ENCODE measurements at places on chromosomes 2 and 18.
A peak's percentile ranks its signal among the peaks of the same experiment; 100 is the strongest.

- DNase-seq, result no peak
Observed at GRCh38 chr2:218255446-218255845, 5.4 kb upstream of the GPBAR1 start.

DNA sequence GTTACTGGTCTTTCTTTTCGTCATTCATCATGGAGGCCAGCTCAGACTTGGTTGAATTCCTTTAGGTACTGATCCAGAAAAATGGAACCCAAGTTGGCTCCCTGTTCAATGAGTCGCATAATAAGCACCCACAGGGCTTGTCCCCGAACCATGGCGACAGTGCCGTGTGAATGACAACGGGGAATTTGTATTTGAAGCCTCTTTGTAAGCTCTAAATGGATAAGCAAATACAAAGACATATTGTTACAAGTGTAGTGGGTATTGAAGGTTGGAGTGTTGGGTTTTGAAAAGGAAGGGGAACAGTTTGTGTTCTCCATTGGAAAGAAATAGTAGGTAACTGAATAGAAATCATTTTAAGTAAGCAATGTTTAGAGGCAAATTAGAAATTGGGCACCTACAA is 288.9 kb downstream of the SLC4A3 start:
- DNase-seq, result no peak

DNA sequence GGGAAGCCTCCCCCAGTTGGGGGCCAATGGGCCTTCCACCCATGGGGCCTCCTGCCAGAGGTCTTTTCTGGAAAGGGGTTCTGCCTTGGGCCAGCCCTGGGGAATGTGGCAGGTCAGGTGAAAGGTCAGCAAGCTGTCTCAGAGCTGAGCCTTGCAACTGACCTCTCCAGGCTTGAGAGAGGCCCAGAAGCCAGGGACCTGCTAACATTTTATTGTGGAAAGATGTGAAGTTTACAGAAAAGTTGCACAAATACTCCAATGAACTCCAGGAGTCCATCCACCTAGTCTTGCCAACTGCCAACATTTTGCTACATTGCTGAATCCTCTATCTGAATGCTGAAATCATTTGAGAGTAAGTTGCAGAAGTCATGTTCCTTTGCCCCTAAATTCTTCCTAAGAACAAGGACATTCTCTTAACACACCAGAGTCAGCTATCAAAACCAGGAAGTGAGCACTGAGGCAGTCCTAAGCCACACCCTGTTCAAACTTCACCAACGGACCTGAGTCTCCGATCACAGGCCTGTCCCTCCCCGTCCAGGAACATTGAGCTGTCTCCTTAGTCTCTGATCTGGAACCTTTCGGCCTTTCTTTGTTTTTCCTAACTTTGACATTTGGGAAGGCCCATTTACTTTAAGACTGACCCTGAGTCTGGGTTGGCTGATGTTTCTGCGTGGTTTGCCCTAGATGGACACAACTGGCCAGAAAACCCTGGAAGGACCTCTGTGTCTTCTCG is 4.0 kb downstream of the SNORC start:
- no peak for DNase-seq

DNA sequence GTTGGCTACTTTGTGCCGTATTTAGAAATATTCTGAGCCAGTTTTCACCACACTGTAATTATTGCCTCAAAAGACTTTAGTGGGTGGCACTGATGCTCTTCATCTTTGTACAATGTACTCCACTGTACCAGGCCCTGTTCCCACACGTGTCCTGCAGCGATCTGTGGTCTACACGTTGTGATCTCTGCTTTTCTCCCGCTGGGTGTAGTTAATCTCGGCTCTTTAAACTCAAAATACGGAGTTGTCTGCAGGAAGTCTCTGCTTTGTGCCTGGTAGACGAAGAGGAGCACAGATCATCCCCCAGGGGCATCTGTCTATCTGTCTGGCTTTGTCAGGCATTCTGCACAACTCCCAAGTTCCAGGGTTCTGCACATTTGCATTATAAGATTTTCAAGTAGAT is 12.1 kb upstream of the GREB1 start:
- no peak for DNase-seq

DNA sequence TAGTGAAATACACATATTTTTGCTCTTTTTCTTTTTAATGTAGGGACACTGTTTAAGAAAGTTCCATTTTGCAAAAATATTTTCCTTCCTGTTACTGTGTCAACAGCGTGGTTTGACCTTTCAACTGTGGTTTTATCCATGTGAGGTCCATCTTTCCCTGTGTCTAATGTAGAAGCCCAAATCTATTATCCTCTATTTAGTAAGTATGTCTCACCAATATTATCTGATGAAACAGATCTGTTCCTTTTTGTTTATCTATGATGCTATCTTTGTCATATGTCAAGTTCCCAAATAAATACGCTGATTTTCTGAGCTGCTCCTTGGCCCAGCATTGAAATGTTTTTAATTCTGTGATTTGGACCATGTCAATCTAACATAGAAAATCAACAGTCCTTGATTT is 3.5 kb upstream of the ARHGAP15 start:
- no peak for DNase-seq

DNA sequence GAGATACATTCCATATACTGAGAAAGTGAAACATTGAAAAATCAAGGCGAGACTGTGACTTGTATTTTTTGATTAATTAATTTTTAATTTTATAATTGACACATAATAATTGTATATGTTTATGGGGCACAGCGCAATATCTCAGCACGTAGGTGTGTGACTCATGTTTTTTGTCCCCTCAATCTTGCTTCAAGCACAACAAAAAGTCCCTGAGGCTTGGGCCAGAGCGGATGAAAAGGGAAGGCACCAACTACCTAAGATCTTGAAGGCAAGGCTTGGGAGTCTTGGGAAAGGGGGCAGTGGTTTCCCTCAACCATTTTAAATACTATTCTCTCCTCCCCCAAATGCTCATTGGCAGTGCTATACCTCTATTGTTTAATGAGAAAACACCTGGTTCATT is 9.9 kb downstream of the SGPP2 start:
- no peak for DNase-seq

- DNase-seq, result no peak
Observed at GRCh38 chr2:71166812-71167211, 36.4 kb downstream of the MPHOSPH10 start.

GRCh38 chr2:34365932-34366331 is 766.8 kb upstream of the FAM98A start:
- DNase-seq, result no peak

- no peak for DNase-seq
Observed at GRCh38 chr2:207768866-207769596, 675 bp downstream of the FZD5 start.

DNA sequence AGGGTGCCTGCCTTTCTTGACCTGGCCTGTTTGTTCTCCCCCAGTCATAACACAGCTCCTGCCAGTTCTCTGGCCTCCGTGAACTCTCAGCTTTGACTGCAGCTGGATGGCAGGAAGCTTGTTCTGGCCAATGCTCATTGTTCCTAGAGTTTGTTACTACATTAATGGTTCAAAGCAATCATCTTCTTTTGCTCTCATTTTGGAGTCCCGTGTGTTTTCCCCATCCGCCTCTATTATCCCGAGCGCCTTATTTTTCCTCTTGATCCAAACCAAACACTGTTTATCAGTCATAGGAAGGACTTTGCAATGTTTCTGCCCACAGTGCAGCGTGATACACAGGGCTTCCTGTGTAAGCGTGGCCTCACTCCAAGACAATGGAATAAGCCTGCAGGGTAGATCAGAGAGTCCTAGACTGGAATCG is 184.3 kb upstream of the APCDD1 start:
- no peak for DNase-seq

GRCh38 chr18:65235966-65236624 is 514.7 kb upstream of the CDH7 start:
- DNase-seq, result no peak

- DNase-seq, result no peak
Observed at GRCh38 chr2:233817361-233817911, 36.9 kb downstream of the HJURP start.

GRCh38 chr18:27276886-27277285 is 91.8 kb upstream of the CHST9 start:
- no peak for DNase-seq

DNA sequence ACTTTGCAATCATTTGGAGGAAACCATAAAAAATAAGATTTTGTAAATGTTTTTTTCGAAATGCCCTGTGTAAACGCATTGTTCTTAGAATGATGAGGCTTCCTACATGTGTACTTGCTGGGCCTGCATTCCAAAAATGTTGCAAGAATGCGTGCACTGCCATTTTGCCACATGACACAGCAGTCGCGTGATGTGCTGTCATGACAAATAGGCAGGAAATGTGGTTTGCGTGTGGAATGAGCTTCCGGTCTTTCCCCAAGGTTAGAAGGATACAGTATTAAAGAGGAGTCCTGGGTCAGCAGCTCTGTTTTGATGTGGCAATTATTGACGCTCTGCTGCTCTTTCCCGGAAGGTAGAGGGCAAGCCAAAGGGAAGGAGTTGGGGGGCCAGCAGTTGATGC is 18.1 kb upstream of the SERPINB2 start:
- peak; percentile 35 for DNase-seq

Measured in Jurkat, Clone E6-1 (cell line).